Activated CD8-positive, alpha-beta memory T cell treated with anti-CD3 and anti-CD28 coated beads for 48 hours (primary cell): ENCODE measurements at places on chromosomes 7 and 10.

DNA sequence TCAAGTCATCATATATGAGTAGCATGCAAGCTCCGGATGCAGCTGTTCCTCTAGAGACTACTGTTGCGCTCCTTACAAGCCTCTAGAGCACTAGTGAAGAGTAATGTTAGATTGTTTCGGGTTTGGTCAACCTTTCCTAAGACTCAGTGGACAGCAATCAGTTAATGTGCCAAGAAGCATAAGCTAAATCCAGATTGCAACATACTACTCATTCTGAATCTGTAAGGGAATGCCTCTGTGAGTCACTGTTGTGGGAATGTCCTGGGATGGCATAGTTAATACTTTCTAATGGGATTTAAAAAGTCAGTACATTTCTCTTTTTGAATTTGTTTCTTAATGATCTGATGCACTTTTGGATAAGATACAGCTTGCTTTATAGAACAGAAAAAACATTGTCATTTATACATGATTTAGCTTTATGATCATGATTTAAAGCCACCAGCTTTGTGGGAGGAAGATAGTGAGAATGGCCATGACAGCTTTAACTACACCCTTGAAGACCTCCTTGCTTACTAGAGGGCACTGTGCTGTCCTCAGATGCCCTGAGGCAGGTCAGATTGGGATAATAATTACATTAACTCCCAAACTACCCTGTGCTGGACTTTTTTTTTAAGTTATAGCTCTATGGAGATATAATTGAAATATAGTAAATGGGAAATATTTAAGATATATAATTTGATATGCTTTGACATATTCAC, 138.4 kb downstream of the SDK1 start:
- no peak for DNase-seq

DNA sequence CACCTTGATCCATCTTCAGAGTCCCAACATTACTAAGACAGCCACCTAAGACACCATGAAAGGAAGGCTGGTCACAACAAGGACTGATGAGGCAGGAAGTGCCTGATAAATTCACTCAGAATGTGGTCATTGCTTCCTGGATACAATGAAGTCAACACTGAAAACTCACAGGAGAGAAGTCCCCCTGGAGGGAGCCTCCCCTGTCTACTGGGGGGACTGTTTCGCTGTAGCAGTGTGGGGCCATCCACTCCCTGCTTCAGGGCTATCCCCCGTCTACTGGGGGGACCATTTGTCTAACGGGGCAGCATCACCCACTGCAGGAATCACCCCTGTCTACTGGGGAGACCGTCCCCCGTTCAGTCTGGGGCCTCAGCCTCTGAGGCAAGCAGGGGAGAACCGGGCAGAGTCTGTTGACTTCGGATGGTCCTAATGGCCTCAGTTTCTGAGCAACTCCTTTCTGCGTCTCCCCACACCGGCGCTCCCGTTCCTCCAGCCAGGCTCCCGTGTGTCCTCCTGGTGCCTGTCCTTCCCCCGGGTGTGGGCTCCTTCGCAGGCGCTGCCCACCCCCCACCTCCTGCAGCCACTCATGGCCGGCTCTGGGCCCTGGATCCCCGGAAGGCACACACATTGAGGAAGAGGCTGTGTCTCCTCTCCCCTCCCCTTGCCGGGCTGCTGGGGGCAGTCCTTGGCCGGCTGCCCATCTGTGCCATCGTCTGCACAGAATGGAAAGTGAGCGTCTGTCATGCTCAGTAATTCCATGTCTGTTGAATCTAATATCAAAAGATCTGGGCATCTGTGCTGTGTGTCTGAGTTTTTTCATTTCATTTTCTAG, 59.9 kb upstream of the DNAJB6 start:
- no peak for DNase-seq

DNA sequence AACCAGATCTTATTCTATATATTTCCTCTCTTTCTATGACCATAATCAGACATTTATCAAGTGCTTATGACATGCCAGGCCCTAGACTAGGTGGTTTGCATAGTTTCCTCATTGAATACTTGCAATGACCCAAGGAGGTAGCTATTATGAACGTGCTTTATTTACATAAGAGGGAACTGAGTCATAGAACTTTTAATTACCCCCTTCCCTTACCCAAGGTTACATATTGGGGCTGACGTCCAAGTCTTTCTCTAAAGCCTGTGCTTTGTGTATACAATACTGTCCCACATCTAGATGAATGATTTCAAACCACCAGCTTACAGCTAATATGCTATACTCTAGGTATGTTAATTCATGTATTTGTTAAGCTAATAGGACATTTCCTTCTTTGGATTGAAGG, 91.9 kb upstream of the NPY start:
- DNase-seq: no peak

DNA sequence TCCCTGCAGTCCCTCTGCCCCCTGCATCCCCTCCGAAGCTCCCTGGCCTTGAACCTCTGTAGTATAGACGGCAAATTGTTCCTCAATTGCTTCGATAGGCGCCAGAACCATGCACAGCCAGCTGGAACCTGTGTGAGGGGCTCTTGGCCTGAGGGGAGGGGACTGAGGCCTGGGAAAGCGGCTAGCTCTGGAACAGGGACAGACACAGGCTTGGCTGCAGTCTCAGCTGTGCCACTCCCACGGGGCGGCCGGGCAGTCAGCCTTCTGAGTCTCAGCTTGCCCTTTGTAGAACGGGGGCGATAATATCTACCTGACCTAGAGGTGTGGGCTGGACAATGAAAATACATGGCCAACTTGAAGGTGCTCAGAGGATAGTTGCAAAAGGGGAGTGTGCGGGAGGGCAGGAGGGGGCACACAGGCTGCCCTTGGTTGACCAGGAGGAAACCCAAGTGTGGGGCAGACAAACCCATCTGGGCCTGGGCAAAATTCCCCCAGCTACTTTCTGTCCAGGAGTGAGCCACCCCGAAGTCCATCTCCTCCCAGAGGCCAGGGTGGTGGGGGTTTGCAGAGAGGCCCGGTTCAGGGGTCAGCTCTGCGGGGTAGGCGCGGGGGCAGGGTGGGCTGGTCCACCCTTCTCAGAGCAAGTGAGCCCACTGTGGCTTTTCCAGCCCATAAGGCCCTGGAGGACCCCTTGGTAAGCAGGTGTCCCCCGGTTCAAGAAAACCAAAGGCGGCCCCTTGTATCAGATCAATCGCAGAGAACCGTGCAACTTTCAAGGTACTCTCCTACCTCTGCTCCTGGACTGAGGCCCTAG, 4.6 kb downstream of the CRYGN start:
- DNase-seq: no peak

GRCh38 chr10:26839966-26840627, 20.7 kb downstream of the ABI1 start:
- DNase-seq: no peak

GRCh38 chr10:14491811-14492210, 161.1 kb upstream of the FRMD4A start:
- no peak for DNase-seq

- DNase-seq: no peak
These were observed 25.4 kb downstream of the PDGFA start for GRCh38 chr7:494259-494687.

- DNase-seq: no peak
These were observed 7.7 kb upstream of the NRBF2 start for GRCh38 chr10:63125459-63125858.
